ENCODE measurements at places on chromosomes 11 and 22.

GRCh38 chr11:61962213-61963015 lies 5.0 kb downstream of the FTH1 start:
- peaks cover 37% of the 10 kb centered on the region for H3K36me3 ChIP-seq
- peak; percentile 17 for DNase-seq
- no peaks in the 10 kb centered on the region for H3K27me3 ChIP-seq

DNA sequence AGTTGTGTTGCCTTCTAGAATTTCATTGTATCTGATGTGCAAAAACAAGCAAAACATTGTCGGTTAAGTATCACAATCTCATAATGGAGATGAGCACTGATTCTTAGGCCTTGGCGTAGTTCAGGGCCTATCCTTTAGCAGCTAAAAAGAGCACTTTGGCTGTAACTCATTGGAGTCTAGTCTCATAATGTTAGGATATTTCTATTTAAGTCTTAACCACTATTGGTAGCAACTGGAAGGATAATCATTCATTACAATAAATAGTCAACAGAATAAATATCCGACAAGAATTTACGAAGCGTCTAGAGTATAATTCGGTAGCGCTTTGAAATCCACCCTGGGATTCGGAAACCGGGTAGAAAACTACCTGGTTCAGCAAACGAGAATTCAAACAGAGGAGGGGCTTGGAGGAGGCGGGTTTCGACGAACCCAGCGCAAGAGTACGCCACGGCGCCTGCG lies 461 bp upstream of the EED start:
- H3K4me1 ChIP-seq = peaks cover 16% of the 10 kb centered on the region
- H3K36me3 ChIP-seq = no peaks in the 10 kb centered on the region
- peak overlapping the region; percentile 94 for H3K27ac ChIP-seq
- peak overlapping the region; percentile 72 for H3K4me3 ChIP-seq
- H3K27me3 ChIP-seq = no peaks in the 10 kb centered on the region

GRCh38 chr11:86021377-86021776 lies 47.5 kb downstream of the PICALM start:
- DNase-seq = no peak
- peaks cover 18% of the 10 kb centered on the region for H3K4me1 ChIP-seq
- H3K4me3 ChIP-seq = no peak overlapping the region
- no peak overlapping the region for H3K27ac ChIP-seq
- H3K27me3 ChIP-seq = no peaks in the 10 kb centered on the region
- peaks cover 94% of the 10 kb centered on the region for H3K36me3 ChIP-seq

DNA sequence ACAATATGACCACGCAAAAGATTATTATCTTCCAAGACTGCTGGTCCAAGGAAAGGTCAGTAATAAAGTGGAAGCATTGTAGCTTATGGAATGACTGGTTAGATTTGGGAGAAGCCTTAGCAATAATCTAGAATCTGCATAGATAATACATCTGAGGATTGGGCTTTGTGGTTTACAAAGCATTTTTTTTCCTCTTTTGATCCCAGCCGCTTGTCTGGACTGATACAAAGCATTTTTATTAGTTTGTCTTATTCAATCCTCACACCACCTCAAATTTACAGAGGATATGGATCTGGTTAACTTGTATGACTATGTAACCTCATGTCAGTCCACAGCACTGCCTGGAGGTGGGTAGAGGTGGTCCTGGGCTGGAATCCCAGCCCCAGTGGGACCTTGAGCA lies 990 bp upstream of the THRSP start:
- H3K4me1 ChIP-seq = no peaks in the 10 kb centered on the region
- no peak overlapping the region for H3K27ac ChIP-seq
- H3K4me3 ChIP-seq = no peak overlapping the region
- H3K27me3 ChIP-seq = no peaks in the 10 kb centered on the region
- H3K36me3 ChIP-seq = peaks cover 6% of the 10 kb centered on the region
- DNase-seq = no peak

Data from heart left ventricle (tissue), 16 donors.